ENCODE measurements at places on chromosomes 2 and 18.
A peak's percentile ranks its signal among the peaks of the same experiment; 100 is the strongest.

DNA sequence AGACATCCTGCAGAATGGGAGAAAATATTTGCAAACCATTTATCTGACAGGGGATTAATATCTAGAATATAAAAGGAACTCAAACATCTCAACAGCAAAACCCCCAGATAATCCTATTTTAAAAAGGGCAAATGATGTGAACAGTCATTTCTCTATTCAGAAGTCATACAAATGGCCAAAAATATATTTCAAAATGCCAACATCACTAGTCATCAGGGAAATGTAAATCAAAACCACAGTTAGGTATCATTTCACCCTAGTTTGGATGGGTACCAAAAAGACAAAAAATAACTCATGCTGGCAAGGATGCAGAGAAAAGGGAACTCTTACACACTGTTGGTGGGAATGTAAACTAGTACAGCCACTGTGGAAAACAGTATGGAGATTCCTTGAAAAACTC is 70.0 kb downstream of the TBR1 start:
- DNase-seq: no peak

- no peak for DNase-seq
Measured at GRCh38 chr2:19350678-19351401, 7.6 kb downstream of the OSR1 start.

GRCh38 chr18:72605376-72605775 is 61.2 kb upstream of the CBLN2 start:
- DNase-seq: no peak

DNA sequence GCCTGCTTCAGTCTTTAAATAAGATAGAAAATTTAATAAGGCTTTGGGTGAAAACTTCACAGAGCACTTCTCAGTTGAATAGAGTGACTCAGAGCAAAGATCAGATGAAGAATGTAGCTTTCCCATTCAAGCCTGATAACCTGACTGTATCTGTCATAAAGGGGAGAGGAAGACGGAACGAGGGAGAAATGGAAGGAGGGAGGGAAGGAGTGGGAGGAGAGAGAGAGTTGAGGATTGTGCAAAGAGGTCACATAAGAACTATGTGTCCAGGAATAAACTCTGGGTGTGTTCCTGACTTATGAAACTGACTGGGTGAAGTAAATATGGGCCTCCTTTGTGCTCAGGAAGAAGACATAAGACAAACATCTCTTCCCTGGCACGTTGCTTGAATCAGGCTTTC is 385.5 kb downstream of the LPIN1 start:
- no peak for DNase-seq

DNA sequence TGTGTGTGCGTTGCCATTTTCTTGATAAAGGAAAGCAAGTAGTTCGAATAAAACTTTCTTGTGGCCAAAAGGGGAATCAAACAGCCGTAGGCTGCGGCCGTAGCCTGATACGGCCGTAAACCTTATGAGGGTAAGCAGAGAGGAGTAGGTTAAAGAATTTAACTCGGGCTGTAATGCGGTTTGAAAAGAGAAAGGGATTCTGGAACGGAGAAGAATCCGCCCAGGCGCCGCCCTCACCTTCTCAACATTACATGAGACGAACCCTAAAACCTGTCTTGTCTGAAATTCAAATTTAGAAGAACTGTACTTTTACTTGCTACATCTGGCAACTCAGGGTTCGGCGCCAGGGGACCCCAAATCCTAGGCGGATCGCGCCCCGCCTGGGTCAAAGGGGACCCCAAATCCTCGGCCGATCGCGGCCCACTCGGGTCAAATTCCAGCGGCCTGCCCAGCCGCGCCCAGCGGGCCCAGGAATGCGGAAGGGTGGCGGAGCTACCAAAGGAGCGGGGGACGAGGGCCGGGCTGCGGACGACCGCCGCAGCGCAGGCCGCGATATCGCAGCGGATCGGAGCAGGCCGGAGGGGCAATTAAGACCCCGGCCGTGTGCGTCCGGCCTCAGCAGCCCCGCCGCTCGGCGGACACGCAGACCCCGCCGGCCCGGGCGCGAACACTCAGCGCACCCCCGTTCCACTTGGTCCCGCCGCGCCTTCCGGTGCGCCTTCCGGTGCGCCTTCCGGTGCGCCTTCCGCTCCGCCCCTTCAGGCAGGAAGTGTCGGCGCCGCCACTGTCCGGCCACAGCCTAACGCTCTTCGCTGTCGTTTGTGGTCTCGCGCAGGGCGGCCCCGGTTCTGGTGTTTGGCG is at the start of gene MYL12B:
TSS of gene MYL12B (plus strand) at position 761 of the 861 bp plus-strand sequence. CDS start 10,766 bp downstream, outside the sequence.
- DNase-seq: peak; percentile 77

- no peak for DNase-seq
Measured at GRCh38 chr2:119338272-119338671, 28.4 kb downstream of the C2orf76 start.

DNA sequence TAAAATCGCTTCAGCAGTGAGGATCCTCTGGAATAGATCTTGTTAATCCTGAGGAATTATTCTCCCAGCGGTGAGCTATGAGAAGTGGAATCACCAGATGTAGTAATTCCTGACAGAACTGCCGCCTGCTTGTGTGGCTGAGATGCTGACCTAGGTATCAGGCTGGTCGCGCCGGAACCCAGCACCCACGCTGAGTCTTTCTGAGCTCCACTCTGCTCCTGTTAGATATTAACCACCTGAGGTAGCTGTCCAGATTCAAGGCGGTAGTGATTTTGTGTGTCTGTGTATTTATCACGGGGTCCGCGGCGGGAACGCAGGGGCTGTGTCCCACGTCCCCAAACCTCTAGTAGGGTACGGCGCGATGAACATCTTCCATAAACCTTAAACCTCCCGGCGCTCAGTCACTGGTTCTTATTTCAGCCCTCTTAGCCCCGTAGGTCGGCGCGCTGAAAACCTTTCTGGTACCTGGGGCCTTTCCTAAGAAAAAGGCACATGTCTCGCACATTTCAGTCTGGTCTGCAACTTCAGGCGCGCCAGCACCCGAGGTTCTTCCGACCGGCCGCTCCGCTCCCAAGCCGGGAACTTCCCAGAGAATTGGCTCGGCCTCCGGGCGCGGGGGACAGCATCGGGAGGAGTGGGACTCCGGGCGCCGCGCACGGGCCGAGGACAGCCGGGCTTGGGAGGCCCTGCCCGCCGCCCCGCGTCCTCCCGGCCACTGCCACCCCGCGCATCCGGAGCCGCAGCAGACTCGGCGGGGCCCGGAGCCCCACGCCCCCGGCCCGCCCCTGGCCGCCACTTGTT is 542 bp upstream of the CNNM3 start:
- DNase-seq: no peak

- no peak for DNase-seq
Measured at GRCh38 chr2:15976354-15976753, 36.0 kb downstream of the MYCN start.

GRCh38 chr2:44705356-44705755 is 236.1 kb upstream of the SIX3 start:
- DNase-seq: no peak

DNA sequence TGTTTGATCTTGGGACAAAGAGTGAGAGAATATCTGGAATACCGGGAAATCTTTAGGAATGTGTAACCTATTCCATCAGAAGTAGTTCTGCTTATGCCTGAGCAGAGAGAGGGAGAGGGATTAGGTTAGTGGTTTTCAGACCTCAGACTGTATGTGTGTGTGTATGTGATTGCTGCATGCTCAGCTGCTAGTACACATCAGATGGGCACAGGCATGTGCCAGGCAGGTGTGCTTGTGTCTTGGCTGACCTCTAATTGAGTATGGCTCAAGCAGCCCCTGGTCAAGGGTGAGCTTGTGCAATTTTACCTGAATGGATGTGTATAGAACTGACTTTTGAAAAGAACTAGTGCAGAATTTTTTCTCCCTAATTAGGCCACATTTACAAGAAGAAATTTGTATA is 91.2 kb downstream of the INSIG2 start:
- no peak for DNase-seq

DNA sequence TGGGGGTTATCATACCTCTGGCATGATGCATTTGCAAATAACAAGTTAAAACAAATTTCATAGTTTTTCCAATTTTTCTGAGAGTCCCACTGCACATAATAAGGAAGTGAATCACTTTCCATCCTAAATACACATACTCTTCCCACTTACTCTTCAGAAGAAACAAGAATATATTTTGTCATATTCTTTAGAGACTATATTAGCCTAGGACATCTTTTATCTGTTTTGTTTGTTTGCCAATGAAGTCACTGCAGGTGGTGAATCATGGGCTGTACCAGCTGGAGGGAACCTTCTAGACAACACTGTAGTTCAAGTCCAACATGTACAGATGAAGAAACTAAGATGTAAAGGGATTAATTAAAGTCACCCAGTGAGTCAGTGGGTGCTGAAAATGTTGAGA is 116.8 kb downstream of the XIRP2 start:
- DNase-seq: no peak

Data from stimulated activated CD4-positive, alpha-beta T cell treated with anti-CD3 and anti-CD28 coated beads, Interleukin-4, amount 100 ng/mL, for 1 hour (primary cell).